Urothelium cell line (cell line): ENCODE measurements at places on chromosomes 3 and 15.

- DNase-seq = no peak
These were observed 9.4 kb downstream of the MAPKAPK3 start for GRCh38 chr3:50626401-50626800.

DNA sequence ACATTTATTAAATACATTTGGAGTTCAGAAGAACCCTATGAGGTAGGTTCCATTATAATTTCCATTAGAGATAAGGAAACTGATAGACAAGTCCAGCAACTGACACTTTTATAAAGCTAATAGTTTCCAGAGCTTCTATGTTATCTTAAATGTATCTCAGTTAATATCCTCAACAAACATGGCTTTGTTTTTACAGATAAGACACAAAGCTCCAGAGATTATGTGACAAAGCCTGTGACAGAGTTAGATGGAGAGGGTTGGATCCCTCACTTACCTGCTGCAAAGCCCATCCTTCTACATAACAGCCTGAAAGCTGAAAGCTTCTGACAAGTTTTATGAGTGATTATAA is 473 bp upstream of the COMMD2 start:
- no peak for DNase-seq

DNA sequence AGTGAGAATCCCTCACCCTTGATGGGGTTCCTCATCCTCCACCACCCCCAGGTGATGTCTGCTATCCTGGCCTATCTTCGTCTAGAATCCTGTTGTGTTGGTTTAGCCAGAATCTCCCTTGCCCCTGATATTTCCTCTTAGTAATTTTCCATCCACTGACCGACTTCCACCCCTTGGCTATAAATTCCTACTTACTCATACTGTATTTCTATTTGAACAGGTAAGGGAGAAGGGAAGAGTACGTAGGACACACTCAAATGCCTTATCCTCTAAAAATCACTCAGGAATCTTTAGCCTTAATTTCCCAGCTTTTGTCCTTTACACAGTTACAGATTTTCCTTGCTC is 678 bp upstream of the TFG start:
- DNase-seq = no peak

GRCh38 chr3:113505867-113506266 is 9.1 kb downstream of the SPICE1 start:
- DNase-seq = no peak

- DNase-seq = no peak
These were observed 171.1 kb downstream of the ZNF621 start for GRCh38 chr3:40695848-40696247.

GRCh38 chr3:42686832-42687650 is 1.7 kb downstream of the KLHL40 start:
- DNase-seq = no peak

- DNase-seq = no peak
These were observed 36.3 kb downstream of the NGRN start for GRCh38 chr15:90301707-90302300.
